LHCN-M2 (cell line): ENCODE measurements at places on chromosomes 6 and 20. TPM values are rescaled to one million over a fixed set of nuclear protein-coding genes. Genes with fewer than 3 reads are reported as not detected.

GRCh38 chr6:127761084-127761483, 139.8 kb downstream of the THEMIS start:
- no peak for DNase-seq

- DNase-seq = no peak
Measured at GRCh38 chr20:12535316-12535715, 473.5 kb upstream of the SPTLC3 start.

- DNase-seq = no peak
Measured at GRCh38 chr6:29667158-29667557, 10.3 kb downstream of the MOG start.

GRCh38 chr6:41731561-41732086, 3.8 kb downstream of the TFEB start:
- DNase-seq = no peak

The C6orf15 gene
- total RNA-seq = 0.40 and 0.71 TPM in 2 replicates

- DNase-seq = no peak
Measured at GRCh38 chr6:80179695-80180094, 73.2 kb downstream of the BCKDHB start.

DNA sequence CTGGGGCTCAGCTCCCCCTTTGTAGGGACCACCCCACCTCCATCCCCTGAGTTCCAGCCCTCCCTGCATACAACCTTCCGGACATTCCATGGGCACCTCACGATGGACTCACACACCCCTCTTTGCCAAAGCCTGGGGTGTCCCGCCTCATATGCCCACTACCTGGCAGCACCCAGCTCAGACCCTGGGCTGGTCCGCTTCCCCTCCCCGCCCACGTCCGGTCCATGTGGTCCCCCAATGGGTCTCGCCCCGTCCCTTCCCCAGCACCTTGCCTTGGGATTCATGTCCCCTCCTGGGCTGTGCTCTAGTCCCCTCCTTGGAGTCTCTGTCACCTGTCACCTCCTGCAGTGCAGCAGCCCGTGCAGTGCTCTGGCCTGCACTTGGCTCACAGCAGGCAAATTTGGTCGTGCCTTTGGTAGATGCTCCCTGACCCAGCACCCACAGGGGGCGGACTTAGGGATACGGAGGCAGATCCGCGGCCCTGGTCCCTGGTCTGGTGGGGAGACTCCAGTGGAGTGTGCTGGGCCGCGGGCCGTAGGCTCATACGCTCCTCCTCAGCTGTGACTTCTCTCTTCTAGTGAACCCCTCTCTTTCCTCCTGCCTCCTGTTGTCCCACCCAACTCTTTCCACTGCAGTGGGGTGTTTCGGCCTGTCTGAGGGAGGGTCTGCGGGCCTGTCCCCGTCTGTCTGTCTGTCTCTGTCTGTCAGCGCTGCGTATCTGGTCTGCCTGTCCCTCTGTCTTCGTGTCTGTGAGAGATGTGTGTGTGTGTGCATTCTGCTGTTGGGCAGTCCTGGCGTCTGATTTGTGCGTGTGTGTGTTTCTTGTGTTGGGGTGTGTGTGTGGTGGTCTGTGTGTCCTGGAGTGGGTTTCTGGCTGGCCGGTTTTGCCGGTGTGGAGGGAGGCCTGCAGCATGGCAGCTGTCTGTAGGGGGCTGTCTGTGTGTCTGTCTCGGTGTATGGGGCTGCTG, 69.5 kb downstream of the SRC start:
- DNase-seq = no peak

DNA sequence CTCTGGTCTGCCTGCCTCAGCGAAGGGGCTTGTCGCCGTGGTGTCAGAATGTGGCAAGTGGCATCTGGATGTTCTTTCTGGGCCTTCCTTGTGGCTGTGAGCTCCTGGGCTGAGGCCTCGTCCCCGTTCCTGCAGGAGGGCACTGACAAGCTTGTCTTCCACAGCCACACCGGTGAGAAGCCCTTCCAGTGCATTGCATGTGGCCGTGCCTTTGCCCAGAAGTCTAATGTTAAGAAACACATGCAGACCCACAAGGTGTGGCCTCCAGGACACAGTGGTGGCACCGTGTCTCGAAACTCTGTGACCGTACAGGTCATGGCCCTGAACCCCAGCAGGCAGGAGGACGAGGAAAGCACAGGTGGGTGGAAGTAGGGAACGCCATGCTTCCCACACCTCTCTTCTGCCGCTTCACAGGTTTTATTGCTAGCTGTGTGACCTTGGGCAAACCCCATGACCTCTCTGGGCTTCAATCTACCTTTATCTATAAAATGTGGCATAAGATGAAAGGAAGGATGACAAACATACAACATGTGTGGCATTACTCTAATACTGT, 30.0 kb downstream of the ZNF341 start:
- DNase-seq = no peak

DNA sequence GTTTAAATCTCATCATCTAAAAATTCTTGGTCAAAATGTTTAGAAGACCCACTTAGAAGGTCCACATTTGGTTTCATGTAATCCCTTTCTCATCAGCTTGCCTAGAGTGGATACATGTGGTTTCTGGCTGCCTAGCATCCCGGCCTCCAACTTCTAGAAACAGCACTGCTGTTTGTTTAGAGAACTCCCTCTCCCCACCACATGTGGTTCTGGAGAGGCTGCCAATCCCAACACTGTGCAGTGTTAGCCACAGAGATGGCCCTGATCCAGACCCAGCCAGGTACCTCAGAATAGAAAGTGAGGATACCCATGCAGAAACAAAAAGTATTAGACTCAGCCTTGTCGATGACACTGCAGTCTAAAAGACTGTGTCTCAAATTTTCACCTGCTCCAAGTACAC, 241.8 kb downstream of the BCKDHB start:
- DNase-seq = peak; percentile 62

- no peak for DNase-seq
Measured at GRCh38 chr6:35492258-35492973, 4.5 kb downstream of the TEAD3 start.

DNA sequence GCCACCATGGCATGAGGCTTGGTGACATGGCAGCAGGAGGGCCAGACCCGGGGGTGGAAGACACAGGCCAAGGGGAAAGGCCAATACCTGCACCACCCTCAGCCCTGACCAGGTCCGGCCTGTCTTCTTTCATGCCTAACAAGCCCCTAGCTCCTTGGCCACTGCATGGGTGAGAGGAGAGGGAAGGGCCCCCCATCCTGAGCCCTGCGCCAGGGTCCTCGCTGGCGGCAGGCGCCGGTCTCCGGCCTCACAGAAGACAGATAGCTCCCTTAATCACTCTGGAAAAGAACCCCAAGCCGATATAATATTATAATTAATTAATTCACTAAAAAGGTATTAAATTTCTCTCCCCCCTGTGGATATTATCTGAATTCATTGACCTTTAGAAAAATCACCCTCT, 41.4 kb downstream of the MDFI start:
- DNase-seq = no peak

The CRIP3 gene
- total RNA-seq = not detected in 2 replicates

GRCh38 chr20:258963-259362, 1.4 kb downstream of the DEFB132 start:
- DNase-seq = peak; percentile 9

DNA sequence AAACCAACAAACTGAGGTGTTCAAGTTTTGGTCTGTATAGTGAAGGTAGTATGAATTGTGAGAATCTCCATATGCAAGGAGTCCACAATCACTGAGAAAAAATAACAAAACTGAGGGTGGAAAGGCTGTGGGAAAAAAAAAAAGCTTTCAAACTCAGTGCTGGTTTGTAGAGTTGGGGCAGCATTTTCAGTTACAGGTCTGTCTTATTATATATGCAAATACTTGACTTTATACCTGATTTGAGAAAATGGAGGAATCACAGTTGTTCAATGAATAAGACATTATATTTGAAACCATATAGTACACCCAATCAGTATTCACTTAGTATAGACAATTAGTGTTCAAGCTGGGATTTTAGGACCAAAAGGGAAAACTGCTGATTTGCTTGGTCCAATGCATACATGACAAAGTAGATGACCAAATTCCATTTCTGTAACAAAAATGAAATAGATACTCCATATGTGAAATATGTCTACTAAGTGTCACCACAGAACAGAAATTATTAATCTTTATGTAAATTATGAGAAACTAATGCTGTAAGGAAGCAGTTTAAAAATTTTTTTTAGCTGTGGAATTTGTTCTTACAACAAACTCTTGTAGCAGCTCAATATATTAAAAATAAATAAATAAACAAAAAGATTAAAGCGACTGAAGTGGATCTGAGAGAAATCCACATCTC, 187.7 kb downstream of the ASCC3 start:
- DNase-seq = no peak

DNA sequence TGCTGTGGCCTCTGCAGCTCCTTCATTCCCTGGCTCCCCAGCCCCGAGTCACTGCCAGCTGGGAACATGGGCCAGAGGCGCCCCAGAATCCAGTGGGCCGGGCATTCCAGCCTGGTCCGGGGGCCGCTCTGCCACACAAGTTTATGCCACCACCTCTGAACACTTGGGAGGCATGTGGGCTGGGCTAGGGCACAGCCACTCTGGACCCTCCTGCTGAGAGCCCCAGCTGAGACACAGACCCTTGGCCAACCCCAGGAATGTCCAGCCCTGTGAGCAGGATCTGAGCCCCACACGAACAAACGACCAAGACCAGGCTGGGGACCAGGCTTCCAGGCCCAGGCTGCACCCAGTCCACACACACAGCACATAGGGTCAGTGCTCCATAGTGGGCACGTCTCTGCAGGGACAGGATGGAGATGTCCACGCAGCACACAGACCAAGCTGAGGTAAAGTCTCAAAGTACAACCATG, 33.0 kb downstream of the YTHDF1 start:
- no peak for DNase-seq

- no peak for DNase-seq
Measured at GRCh38 chr20:57587278-57587988, 26.5 kb downstream of the PCK1 start.

DNA sequence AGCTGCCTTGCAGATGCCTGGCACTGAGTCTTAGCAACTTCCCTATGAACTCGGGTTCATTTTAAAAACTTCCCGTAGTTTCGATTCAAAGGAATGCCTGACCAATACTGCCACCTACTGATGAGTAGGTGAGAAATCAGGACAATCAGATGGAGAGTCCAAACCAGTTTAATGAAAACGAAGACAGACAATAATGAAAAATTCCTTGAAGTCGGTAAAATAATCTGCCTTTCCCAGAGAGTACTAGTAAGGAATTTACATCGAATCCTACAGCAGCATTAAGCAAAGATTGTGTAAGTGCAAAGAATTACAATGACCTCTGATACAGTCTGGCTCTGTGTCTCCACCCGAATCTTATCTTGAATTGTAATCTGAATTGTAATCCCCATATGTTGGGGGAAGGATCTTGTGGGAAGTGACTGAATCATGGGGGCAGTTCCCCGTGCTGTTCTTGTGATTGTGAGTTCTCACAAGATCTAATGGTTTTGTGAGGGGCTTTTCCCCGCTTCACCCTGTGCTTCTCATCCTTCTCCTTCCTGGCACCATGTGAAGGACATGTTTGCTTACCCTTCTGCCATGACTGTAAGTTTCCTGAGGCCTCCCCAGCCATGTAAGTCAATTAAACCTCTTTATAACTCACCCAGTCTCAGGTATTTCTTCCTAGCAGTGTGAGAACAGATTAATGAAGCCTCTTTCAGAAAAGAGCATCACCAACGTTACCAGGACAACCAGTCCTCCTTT, 134.4 kb downstream of the ARHGAP18 start:
- peak; percentile 66 for DNase-seq

DNA sequence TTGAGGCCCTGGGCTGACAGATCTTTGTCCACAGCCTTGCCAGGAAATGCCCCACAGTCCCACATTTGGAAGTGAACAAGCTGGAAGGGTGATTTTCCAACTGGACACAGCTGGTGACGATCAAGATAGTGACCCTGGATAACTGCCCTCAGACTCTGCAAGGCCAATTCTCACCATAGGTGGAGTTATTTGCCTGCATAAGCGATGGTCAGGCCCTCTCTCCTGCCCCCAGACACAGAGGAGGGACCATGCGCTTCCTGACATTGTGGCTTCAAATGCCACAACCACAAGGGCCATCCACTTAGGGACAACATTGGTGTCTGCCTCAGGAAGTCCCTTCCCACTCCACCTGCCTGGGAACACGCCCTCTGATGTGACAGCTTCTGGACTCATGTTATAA, 96.0 kb downstream of the JPH2 start:
- no peak for DNase-seq

The RIPOR3 gene
- 0.13 TPM in 1 of 2 replicates, not detected in the other for total RNA-seq

DNA sequence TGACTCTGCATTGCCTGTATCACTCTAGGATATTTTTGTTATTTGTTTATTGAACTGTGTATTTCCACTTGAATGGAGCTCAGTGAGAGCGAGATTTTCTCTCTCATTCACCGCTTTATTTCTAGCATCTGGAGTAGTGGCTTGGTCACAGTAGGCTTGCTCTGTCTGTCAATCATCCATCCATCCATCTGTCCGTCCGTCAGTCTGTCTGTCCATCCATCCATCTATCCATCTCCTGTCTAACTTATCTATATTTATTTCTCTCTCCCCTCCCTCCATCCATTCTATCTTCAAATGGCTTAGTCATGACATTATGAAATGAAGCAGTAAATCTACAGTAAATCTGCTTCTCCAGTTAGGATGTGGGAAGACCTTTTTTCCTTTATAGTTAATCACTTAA, 94.6 kb downstream of the TIAM2 start:
- DNase-seq = no peak

DNA sequence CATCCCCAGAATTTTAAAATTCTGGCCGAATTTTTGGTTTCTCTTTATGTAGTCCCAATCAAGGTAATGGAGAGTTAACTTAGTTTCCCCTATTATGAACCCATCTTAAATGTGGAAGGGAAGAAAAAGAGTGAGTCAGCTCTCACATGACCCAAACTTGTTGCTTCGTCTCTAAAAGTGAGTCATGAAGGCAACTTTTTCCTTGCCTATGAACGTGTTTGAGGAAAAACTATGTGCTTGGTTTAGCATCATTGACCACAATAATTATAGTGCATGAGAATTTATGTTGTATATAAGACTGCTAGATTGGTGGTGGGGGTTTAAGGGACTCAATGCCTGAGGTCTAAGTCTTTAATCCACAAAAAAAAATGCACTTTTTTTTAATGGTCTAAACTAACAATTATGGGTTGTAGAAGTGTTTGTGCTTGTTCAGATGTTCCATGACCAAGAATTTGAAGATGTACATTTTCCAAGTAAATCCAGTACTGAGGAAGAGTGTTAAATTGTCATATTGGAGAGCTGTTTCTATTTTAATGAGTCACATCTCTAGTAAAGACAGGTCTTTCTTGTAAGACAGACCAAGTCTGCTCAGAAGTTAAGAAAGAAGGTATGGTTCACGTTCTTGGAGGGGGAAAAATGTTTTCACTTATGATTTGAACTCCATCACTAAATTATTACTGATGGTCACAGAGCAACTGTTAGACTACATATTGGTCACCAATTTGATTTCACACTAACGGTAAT, 409.9 kb upstream of the MARCKS start:
- peak; percentile 91 for DNase-seq

GRCh38 chr6:82085701-82086100, 161.8 kb downstream of the IBTK start:
- no peak for DNase-seq
